ENCODE measurements at places on chromosomes 1 and 21.

DNA sequence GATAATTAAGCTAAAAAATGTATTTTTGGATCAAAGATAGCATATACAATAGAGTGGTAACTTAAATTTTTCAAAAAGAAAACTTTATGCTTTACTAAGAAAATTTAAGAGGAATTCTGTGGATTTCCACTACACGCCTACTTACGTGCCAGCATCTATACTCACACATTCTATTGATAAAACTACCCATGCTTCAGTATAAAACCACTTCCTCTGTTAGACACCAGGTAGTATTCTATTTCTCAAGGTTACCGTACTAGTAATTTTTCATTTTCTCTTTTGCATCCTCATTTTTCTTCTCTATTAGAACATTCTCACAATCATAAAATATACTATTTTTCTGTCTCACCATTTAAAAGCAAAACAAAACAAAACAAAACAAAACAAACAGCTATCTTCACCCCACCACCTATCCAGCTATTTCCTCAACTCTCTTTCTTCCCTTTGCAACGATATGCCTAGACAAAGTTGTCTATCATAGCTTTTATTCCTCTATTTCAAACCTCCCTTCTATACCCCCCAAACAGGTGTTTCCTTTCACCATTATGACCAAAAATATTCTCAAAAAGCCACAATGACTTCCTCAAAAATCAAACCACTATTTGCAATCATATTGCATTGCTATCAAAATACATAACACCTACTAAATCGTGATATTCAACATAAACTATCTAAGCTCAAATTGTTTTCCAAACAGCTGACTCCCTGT is 1652.0 kb downstream of the MRPL39 start:
- no peak for DNase-seq

DNA sequence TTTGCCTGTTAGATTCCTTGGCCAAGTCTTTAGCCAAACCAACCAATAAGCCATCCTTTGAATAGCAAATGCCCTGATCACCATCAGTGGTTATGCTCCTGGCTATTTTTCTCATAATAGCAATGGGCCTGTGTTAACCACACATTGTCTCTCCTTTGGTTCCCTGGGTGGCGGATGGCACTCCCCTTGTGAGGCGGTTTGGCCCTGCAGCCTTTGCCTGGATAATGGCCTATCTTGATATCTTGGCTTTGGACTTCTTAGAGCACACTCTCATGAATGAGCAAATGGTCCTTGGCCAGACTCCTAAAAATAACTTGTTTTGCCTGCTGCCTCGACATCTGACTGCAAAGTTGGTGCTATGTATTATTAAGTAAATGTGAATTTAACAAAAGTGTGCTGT is 22.4 kb upstream of the ZBTB18 start:
- no peak for DNase-seq

DNA sequence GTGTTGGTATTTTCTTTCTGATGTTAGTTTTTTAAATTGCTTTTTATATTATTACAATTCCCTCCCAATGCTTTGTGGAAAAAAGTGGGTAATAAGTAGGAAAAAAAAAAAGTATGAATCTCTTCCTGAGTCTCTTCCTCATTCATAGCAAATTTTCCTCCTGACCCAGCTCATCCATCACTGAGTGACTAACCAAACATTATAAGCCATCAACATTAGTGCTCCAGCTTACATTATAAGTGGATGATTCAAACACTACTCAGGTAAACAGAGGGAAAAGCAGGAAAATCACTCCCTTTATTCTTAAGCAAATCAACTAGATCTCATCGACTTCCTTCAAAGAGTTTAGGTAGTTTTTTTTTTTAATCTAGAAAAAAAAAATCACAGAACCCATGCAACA is 15.4 kb upstream of the SAMD13 start:
- peak; percentile 41 for DNase-seq

DNA sequence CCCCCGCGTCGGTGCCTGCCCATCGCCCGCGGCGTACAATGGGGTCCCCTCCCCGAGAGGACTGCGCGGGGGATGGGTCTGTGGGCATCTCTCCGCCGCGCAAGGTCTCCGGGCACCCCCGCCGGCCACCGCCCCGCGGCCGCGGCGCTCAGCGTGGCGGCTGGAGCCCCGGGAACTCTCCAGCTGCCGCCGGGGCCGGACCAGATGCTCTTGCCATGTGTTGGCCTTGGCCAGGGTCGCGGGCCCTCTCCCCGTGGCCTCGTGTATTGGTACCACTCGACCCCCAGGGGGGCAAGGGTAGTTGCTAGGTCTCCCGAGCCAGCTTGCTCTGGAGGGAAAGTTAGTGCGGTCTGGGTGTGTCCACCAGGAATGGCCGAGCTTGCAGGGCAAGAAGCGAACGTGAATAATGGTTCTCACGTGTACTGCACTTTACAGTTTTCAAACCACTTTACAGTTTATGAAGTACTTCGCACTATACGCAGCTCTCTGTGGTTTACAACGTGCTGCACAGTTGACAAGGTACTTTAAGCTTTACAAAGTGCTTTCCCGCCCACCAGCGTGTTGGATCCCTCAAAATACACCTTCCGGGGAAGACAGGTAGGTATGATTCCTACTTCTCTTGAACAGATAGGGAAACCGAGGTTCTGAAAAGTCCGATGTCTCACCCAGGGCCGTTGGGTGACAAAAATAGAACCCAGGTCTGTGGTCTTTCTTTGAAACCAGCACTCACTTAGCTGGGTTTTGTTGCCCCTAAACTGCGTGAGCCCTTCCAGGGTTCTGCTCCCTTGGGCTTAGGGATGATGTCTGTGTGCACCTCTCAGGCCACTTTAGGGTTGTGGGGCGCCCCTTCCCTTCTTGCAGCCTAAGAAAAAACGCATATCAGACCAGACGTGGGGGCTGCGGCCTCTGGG is 1.2 kb downstream of the EPHB2 start:
- peak; percentile 38 for DNase-seq

DNA sequence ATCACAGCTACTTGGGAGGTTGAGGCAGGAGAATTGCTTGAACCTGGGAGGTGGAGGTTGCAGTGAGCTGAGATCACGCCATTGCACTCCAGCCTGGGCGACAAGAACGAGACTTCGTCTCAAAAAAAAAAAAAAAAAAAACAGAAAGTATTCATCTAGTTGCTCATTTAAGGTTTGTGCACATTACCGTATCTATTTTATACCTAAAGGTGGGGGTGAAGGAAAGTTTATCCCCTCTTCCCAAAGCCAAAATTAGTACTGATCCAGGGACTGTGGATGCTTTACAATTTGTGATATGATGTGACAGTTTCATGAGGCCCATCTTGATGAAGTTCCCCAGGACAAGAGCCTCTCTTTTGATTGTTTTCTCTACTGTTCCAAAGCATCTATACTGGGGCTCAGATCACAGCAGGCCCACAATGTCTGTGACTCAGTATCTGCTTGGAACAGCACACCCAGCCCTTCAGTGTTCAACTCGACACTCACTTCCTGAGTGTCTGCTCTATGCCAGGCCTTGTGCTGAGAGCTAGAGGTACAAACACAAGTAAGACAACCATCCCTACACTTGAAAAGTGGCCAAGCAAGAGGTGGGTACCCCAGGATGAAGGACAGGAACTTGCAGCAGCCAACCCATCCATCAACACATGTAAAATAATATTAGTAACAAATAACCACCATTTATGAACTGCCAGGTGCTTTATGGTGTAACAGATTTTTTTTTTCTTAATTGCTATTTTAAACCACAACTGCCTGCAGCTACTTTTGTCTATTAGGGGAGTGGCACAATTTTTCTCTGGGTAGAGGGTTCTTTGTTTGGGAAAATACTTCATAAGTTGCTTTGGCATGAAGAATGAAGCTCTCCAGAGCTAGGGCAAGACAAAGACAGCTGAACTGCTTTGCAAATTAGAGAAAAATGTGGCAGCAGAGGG is 29.0 kb upstream of the KHDRBS1 start:
- DNase-seq = peak; percentile 57

- no peak for DNase-seq
These were observed 24.8 kb upstream of the RGL1 start for GRCh38 chr1:183780159-183780558.

DNA sequence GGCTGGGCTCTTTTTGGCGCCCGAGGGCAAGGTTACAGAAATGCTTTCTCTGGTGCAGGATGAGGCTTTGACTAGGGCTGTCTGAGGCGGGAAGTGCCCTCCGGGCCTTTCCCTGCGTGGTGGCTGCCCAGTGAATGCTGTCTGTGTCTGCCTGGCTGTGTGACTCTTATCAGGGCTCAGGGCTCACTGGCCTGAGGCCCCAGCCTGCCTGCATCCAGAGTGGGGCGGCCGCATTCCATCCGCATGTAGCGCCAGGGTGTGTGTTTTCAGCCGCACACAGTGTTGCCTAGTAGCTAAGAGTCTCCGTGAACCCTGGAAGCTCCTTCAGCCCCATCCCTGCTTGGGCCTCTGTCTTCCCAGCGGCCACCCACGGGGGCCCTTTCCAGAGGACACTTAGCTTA is 59.1 kb downstream of the FAAP20 start:
- peak; percentile 86 for DNase-seq

- DNase-seq = no peak
These were observed 45.9 kb downstream of the CAMSAP2 start for GRCh38 chr1:200784576-200784975.

GRCh38 chr1:199422206-199422605 is 605.3 kb upstream of the NR5A2 start:
- peak; percentile 49 for DNase-seq

DNA sequence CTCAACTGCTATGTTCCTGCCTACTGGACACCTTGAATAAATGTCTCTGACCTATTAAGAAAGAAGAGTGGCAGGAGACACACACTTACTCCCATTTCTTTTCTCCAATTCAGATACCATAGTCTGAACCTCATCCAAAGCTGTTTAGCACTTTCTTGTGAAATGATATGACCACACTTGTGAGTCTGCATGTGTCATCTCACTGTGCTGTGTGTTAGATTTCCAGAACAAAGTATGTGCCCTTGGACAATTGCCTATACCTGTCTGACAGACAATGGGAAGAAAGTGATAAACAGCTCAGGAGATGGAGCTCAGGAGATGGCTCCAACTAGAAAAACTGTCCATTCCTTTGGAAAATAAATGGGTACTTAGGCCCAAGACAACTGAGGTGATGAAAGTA is 48.4 kb downstream of the USP48 start:
- DNase-seq = no peak

DNA sequence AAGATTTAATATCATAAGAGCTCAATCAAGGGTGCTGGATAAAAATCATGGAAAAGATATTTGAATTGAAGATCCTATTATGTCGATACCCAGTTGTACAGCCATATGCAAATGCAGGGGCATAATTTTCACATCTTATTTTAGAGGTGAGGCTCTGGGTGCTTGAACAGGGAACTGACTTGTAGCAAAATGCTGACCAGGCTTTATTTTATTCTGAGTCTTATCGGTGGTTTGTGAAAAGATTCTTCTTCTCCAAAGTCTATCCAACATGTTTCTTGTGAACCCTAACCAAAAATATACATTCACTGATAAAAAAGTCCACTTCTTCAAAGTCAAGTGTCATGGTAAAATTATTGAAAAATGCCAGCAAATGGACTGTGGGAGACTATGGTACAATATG is 475.5 kb upstream of the NEGR1 start:
- DNase-seq = no peak

GRCh38 chr1:54357967-54358366 is 48.2 kb downstream of the SSBP3 start:
- no peak for DNase-seq

DNA sequence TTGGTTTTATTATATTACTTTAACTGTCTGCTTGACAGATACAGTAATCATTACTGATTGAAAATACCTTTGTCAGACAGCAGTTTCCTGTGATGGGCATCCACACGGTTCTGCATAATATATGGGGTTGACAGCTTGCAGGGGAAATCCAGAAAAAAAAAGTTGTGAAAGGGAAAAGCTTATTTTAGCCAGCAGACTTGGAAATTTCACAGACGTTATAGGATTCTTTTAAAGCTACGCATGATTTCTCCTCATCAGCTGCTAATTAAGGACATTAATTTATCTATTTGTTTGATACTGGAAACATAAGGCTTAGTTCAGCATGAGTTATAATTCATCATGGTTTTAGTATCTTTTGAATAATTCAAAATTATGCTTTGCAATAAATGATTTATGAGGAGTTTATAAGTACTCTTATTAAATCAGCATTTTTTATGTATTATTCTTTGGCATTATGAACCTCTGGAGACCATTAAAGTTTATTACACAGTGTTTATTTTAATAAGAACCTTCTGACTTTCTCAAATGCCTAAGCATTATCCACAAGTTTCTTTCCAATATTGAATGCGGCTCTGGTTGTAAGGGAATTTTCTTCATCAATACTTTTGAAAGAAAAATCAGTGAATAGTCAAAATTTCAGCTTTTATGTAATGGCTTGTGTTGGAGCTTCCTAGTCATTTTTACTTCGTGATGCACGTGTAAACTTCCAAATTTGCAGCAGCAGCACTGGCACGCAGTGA is 235.3 kb upstream of the KCNK2 start:
- no peak for DNase-seq

DNA sequence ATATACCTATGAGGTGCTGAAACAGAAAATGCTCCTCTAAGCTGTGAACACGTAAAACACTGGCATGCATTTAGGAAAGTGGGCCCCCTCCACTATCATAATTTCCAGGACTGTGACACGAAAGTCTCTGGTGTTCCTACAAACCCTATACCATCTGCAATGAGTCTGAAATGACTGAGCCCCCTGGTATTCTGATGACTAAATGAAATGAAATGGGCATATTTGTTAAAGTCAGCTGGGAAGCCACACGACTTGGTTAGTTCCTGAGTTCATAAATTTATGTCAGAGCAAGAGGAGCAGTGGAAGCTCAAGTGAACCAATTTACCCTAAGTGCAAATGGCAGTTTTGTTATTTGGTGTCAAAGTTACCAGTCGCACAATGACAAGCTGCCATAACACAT is 182.3 kb downstream of the KCTD3 start:
- DNase-seq = peak; percentile 48

DNA sequence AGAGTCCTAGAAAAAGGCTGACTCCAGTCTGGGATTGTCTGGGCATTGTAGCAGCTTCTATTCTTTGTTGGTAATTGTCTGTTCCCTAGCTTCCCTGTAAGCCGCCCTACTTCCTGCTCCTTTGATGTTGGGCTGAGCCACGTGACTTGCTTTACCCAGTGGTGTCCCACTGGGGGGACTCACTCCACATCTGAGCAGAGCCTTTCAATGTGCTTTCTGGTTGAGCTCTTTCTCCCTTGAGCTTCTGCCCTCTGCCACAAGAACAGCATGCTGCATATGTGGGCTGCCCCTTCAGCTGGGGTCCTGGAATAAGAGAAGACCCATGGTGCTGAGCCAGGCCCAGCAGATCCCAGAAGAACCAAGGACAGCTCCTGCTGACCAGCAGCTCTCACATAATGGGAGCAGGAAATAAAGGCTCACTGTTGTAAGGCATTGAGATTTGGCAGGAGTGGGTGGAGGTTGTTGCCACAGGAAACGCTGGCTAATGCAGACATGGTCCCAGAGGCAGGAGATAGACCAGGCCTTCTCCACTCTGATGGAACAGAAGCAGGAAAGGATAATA is 276.3 kb upstream of the GJB5 start:
- DNase-seq = no peak

- DNase-seq = no peak
These were observed 74.1 kb upstream of the JUN start for GRCh38 chr1:58857680-58858673.
